Muscle of leg (tissue), 16 donors: ENCODE measurements at places on chromosomes 3 and 15. TPM values are rescaled to one million over a fixed set of nuclear protein-coding genes. Genes with fewer than 3 reads are reported as not detected.

Gene C2CD4A
- polyA plus RNA-seq: not detected

Gene GPR27
- polyA plus RNA-seq: 4.1 TPM

DNA sequence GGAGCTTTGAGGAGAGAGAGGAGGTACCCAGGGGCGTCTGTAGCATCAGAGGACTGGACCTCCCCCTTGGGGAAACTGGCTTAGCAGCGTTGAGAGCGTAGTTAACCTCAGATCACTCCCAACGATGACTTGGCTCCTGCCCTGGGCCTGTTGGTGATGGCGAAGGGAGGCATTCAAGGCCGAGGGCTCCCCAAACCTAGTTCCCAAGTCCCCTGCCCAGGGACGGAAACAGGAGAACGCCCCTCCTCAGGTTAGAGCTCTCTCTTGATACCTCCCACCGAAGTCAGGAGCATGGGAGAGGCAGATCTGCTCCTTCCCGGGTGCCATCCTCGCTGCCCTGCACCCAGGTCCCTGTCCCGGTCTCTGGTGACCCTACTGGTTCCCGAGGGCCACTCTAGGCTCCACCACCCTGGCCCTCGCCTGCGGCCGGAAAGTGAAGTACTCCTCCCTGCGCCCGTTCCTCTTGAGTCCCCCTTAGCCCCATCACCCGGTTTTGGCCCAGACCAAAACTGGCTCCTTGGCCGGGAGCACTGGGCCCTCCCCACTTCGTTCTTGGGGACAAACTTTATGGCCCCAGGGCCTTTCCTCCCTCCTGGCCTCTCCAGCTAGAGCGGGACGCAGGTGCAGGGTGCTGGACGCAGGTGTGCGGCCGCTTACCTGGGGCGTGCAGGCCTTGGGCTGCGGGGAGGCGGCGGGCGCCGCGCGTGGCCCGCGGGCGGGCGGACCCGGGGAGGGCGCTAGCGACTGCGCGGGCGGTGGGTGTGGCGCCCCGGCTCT, 2.6 kb upstream of the SKOR1 start:
- DNase-seq: no peak

DNA sequence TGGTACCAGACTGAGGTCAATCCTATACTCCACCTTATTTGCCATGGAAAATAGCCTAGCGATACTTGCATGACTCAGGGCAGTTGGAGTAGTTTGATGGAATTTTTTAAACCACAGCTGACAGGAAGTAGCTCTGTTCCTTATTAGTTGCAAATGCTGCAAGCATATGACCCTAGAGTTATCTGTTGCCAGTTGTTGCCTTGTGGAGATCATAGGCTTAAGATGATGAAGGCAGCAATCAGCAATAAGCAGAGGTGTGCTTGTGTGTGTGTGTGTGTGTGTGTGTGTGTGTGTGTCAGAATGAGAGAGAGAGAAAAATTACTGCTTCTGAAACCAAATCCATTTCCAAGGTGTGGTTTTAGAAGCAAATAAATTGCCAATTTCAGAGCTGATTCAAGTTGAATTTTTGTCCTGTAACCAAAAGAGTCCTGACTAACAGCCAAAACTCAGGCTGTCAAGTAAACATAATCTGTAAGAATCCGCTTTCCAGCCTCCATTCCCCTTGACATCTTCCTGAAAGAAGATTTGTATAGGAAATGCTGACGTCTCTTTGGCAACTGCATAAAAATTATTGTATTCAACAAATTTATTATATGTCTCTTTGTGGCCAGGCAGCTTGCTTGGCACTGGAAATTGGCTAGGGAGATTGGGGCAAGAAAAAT, 141.2 kb downstream of the SERPINI1 start:
- DNase-seq: peak; percentile 91

Gene ZNF860
- 0.54 TPM for polyA plus RNA-seq
